ENCODE measurements at places on chromosomes 4 and X. TPM values are rescaled to one million over a fixed set of nuclear protein-coding genes. Genes with fewer than 3 reads are reported as not detected.

Gene FAM193A
- total RNA-seq, result 48.1 TPM

Gene NPY1R
- 0.62 TPM for total RNA-seq

Gene TMPRSS11F
- 0.86 TPM for total RNA-seq

Gene PASD1
- total RNA-seq, result not detected

Gene ZCCHC18
- 4.7 TPM for total RNA-seq

Gene SSX3
- not detected for total RNA-seq

Gene JAKMIP1
- total RNA-seq, result not detected

Gene PAGE4
- total RNA-seq, result not detected

Gene STK32B
- 0.69 TPM for total RNA-seq

Gene TGIF2LX
- not detected for total RNA-seq

Gene LIMCH1
- 65.2 TPM for total RNA-seq

Gene SPANXD
- 0.82 TPM for total RNA-seq

Gene DDIT4L
- 6.9 TPM for total RNA-seq

Gene ANKRD17
- total RNA-seq, result 92.7 TPM

Gene RENBP
- 8.5 TPM for total RNA-seq

Measured in mesothelial cell of epicardium (in vitro differentiated cells).